Naive thymus-derived CD4-positive, alpha-beta T cell (primary cell): ENCODE measurements at places on chromosomes 5 and 9. TPM values are rescaled to one million over a fixed set of nuclear protein-coding genes. Genes with fewer than 3 reads are reported as not detected.

The PCDHA4 gene
- total RNA-seq: not detected

DNA sequence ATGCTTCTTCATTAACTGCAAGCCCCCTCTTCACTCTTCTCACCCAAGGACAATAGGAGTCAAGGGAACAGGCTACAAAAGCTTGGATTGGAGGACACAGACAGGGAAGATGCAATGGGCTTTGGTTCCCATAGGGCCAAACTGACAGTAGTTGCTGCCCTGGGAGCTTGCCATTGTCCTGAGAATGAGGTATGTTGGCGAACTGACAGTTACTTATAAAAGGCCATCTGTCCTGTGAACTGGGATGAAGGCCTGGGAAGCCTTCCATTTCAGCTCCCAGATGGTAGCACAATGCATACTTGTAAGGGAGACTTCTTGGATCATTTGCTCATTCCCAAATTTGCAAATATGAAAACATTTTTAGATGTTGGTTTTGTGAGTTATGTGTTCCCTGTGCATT is 88.9 kb downstream of the SNCAIP start:
- H3K36me3 ChIP-seq: no peaks in the 10 kb centered on the region
- H3K4me3 ChIP-seq: no peak overlapping the region
- H3K27me3 ChIP-seq: no peaks in the 10 kb centered on the region
- H3K4me1 ChIP-seq: no peaks in the 10 kb centered on the region
- no peak for DNase-seq

DNA sequence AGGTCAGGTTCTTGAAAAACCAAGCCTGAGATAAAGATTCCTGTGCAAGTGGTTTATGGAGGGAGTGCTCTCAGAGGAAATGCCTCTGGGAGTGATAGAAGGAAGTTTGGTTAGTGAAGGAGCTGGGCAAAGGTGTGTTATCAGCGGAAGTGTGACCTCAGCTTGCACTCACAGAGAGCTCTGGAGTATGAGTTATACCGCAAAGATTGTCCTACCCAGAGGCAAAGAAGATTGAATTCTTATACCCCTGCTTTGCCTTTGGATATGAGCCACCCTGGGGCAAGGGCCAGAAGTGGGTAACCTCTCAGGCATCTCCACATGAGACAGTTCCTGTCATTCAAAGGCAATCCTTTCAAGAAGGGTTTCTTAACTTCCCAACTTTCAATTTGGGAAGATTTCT is 145.6 kb downstream of the MUSK start:
- no peak overlapping the region for H3K4me3 ChIP-seq
- H3K36me3 ChIP-seq: no peaks in the 10 kb centered on the region
- no peak overlapping the region for H3K27ac ChIP-seq

DNA sequence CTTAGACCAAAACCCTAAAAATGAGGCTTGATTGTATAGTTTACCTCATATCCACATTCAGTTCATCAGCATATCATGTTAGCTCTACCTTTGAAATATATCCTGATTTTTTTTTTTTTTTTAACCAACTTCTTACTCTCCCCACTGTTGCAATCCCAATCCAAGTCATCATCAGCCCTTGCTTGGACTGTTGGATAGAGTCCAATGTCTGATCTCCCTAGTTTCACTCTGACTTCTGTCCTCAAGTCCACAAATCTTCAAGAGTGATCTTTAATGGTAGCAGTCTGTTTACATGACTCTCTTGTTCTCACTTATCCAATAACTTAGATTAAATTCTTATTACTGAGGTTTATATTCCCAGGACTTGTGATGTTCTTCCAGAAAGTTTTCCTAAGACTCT is 30.8 kb downstream of the NAA35 start:
- no peak for DNase-seq
- peaks cover 26% of the 10 kb centered on the region for H3K36me3 ChIP-seq
- H3K4me1 ChIP-seq: no peaks in the 10 kb centered on the region
- H3K27ac ChIP-seq: no peak overlapping the region
- no peak overlapping the region for H3K4me3 ChIP-seq
- H3K27me3 ChIP-seq: no peaks in the 10 kb centered on the region
